Naive thymus-derived CD4-positive, alpha-beta T cell (primary cell): ENCODE measurements at places on chromosomes 2 and 18.

DNA sequence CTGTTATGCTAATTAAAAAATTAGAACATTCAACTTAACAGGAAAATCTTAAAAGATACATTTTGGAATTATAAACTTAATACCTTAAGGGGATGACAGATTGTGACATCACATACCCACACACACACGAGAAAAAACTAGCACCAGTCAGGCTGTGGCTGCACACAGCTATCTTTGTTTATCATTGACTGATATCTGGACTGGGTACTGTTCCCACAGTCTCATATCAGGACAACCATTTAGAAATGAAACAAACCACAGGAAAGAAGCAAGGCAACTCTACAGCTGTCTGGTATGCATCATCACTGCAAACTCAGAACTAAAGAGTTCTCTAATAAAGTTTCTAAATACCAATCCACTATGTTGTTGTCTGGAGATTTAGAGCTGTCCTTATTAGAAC is 210.9 kb upstream of the SMAD7 start:
- DNase-seq: no peak

DNA sequence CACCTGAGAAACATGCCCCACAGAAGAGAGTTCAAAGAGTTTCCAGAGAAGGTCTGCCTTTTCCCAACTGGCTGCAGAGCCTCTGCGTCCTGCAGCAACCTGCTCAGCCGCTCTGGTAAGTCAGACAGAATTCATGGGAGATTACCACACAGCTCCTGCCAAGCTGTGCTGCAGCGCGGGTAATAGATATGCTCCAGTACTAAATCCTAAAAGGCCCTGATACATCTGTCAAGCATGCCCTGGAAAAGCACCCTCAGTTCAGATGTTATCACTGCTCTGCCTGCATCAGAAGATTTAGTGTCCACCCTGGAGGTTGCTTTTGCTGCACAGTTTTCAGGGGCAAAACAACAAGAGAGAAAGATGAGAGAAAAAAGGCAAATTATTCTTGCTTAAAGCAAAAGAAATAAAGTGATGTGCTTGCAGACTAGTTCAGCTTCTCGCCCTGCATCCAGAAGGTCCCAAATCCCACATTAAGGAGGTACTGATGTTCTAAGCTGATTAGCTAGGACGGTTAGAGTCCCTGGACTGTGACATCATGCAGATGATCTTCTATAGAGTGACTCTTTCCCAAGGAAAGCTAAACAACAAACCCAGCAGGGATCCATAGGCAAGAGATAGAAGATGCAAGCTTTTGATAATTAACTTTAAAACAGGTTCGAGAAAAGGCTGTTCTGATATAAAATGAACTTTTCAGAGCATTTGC is 488.6 kb downstream of the BCL11A start:
- no peak for DNase-seq

DNA sequence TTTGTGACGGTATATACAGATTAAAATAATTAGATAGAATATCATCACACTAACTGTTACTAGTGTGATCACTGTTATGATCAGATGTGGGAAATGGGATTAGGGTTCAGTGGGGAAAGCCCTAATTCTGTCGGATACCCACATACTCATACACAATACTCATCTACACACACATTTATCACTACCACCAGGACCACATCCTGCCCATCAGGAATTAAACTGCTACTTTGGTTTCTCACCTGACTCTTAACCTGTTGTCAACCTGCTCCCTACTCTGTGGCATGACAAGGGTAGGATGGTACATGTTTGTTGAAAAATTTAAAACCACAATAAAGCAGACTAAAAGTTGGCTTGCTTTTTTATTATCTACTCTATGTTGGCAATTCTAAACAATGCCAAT is 24.8 kb upstream of the CYP26B1 start:
- no peak for DNase-seq

- DNase-seq: no peak
These were observed 311.0 kb downstream of the NDUFA10 start for GRCh38 chr2:239714116-239714515.

GRCh38 chr2:227816507-227817294 is 3.1 kb downstream of the CCL20 start:
- no peak for DNase-seq

- no peak for DNase-seq
These were observed 16.0 kb downstream of the SLC4A5 start for GRCh38 chr2:74327199-74327598.

- no peak for DNase-seq
These were observed 5.1 kb upstream of the MBD2 start for GRCh38 chr18:54229421-54230059.

GRCh38 chr18:24231773-24232735 is 93.2 kb downstream of the CABYR start:
- no peak for DNase-seq

DNA sequence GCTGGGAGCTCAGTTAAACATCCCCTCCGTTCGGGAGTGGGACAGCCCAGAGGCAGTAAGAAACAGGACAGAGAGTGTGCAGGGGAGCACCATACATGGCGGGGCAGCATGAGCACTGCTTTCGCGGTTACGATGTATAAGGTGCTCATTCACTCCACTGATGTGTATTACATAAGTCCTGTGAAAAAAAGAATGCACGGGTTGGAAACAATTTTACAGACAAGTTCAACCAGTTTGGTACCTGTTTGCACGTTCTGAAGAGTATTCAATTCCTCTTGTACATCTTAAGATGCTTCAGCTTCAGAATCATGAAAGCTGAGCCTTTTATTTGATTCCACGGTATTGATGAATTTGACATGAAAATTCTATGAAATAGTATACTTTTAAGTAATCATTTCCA is 97.8 kb upstream of the NETO1 start:
- DNase-seq: no peak

DNA sequence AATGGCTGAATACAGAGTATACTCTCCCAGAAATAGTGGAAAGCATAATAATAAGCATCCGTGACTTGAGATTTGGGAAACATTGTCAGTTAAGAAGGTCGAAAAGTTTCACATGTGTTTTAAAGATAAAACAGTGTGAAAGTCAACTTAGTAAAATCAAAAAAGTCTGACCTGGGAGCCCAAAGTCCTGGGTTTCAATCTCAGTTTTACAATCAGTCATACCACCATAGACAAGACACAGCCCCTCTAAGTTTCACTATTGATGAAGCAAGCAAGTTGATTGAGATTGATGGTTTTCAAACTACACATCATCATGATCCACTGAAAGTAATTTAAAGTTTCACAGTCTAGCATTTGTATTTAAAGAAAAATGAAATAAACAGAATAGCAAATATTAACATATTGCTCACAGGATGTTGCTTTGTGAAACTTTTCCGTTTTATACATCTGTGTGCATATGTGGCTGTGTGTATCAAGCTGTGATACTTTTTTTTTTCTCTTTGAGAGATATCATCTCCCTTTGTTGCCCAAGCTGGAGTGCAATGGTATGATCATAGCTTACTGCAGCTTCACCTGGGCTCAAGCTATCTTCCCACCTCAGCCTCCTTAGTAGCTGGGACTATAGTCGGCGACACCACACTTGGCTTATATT is 71.1 kb downstream of the PIK3C3 start:
- DNase-seq: no peak

GRCh38 chr2:174597345-174598047 is at the start of gene WIPF1:
WIPF1 (minus strand) TSS chr2:174597804; CDS start chr2:174585573, 12,231 bp downstream.
- peak; percentile 68 for DNase-seq

DNA sequence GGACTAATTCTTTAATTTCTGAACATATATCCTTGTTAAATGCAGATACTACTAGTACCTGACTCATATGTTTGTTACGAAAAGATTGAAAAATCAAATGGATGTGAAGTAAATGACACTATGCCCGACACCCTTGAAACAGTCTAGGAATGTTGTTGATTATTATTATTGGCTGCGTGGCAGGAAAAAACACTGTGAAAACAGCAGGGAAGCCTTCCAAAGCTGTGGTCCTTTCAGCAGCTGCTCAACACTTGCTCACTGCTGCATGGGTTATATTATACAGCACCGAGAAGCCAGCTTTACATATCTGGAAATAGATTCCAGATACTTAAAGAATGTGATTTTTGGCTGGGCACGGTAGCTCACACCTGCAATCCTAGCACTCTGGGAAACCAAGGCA is 26.5 kb downstream of the CRYGD start:
- DNase-seq: no peak

DNA sequence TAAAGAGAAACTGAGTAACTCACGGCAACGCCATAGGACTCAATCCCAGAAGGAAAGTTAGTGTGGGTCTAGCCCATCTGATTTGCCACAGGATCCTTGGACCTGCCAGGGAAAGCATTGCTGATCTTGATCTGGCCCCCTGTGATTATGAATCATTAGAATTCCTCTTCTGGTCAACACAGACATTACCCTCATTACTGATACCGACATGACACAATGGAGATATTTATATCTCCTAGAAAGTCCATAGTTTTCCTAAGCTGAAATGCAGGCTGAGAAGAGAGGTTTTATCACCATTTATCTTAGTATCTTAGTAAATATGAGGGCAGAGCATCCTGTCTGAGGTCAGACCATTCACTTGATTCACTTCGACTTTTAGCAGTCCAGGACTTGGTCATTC is 75.5 kb upstream of the CCDC68 start:
- DNase-seq: no peak

- DNase-seq: no peak
These were observed 51.0 kb upstream of the NBEAL1 start for GRCh38 chr2:202963712-202964111.

DNA sequence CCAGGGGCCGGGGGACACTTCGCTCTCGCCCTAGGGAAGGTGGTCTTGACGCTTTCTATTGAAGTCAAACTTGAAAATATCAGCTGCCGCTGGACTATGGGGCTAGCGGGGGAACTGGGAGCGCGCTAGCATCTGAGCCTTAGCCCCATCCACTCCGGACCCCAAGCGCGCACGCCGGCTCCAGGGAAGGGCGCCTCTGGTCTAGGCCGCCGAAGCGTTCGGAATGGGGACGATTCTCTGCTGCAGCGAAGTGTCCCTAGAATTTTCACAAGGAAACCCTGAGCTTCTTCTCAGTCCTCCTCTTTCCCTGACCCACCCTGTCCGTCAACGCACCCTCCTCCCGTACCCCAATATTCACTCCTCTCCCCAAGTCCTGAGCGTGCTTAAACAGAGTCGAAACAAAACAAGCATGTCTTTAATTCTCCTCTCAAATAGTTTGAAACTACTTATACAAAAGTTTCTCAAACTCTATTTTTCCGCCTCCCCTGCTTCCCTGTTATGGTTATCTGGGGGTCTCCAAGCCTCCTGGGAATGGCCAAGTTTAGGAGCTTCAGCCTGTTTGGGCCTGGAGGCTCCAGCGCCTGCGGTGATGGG is 5.0 kb downstream of the RAX start:
- no peak for DNase-seq
